Glomerular endothelial cell (primary cell): ENCODE measurements at places on chromosomes 6 and 20. TPM values are rescaled to one million over a fixed set of nuclear protein-coding genes. Genes with fewer than 3 reads are reported as not detected.

Gene NTSR1
- 0.23 and 7.8 TPM in 2 replicates for total RNA-seq

Gene UBD
- 9.2 and 52.4 TPM in 2 replicates for total RNA-seq

Gene LINC00237
- not detected in 2 replicates for total RNA-seq

Gene TAAR9
- not detected in 2 replicates for total RNA-seq

Gene EPPIN
- not detected in 2 replicates for total RNA-seq

Gene CFB
- 0.53 and 2.3 TPM in 2 replicates for total RNA-seq

Gene COL9A3
- total RNA-seq = 1.3 and 1.8 TPM in 2 replicates

Gene GSTA1
- total RNA-seq = not detected in 2 replicates

Gene STX11
- total RNA-seq = 9.3 and 16.0 TPM in 2 replicates

Gene ACSS1
- 10.9 and 21.1 TPM in 2 replicates for total RNA-seq

Gene MOCS3
- total RNA-seq = 5.6 and 6.5 TPM in 2 replicates

Gene NINL
- total RNA-seq = 9.7 and 16.8 TPM in 2 replicates

Gene NMBR
- total RNA-seq = not detected in 2 replicates

Gene PXMP4
- total RNA-seq = 9.2 and 11.5 TPM in 2 replicates

Gene POLR3F
- 5.4 and 8.6 TPM in 2 replicates for total RNA-seq

Gene ALDH8A1
- total RNA-seq = 0.10 and 0.18 TPM in 2 replicates

Gene DPPA5
- not detected in 2 replicates for total RNA-seq

Gene BMP2
- 17.7 and 26.9 TPM in 2 replicates for total RNA-seq

Gene COQ3
- total RNA-seq = 2.0 and 3.6 TPM in 2 replicates

Gene SAPCD1
- total RNA-seq = 3.3 and 3.9 TPM in 2 replicates

Gene DDAH2
- 110 and 138 TPM in 2 replicates for total RNA-seq

Gene KCNQ5
- total RNA-seq = 1.1 and 1.6 TPM in 2 replicates

Gene VGLL2
- total RNA-seq = not detected in 2 replicates

Gene IDH3B
- 81.7 and 111 TPM in 2 replicates for total RNA-seq

Gene LGSN
- not detected in 2 replicates for total RNA-seq

Gene TCP11
- 0.41 TPM in 1 of 2 replicates, not detected in the other for total RNA-seq

Gene MRPS26
- 30.8 and 37.9 TPM in 2 replicates for total RNA-seq

Gene HSPA12B
- 25.5 and 26.3 TPM in 2 replicates for total RNA-seq

Gene CAGE1
- total RNA-seq = not detected in 2 replicates

Gene TNNC2
- not detected in 2 replicates for total RNA-seq

Gene GMNN
- total RNA-seq = 8.7 and 20.0 TPM in 2 replicates

Gene HLA-DPA1
- total RNA-seq = 7.3 and 12.8 TPM in 2 replicates

Gene OR2H2
- total RNA-seq = not detected in 2 replicates
